ENCODE measurements at places on chromosomes 1 and 21.
A peak's percentile ranks its signal among the peaks of the same experiment; 100 is the strongest.

GRCh38 chr1:168373869-168374268 lies 93.2 kb downstream of the TBX19 start:
- DNase-seq = no peak

GRCh38 chr1:230548357-230548756 lies 93.9 kb upstream of the COG2 start:
- no peak for DNase-seq

- DNase-seq = no peak
These were observed 240.4 kb downstream of the DPYD start for GRCh38 chr1:97680470-97680869.

GRCh38 chr1:206957639-206958038 lies 11.4 kb upstream of the PIGR start:
- no peak for DNase-seq

GRCh38 chr1:86447198-86447790 lies 21.4 kb upstream of the CLCA1 start:
- no peak for DNase-seq

GRCh38 chr1:172286629-172287076 lies 133.8 kb upstream of the C1orf105 start:
- DNase-seq = no peak

- DNase-seq = no peak
These were observed 340.2 kb upstream of the NR5A2 start for GRCh38 chr1:199687321-199687720.

DNA sequence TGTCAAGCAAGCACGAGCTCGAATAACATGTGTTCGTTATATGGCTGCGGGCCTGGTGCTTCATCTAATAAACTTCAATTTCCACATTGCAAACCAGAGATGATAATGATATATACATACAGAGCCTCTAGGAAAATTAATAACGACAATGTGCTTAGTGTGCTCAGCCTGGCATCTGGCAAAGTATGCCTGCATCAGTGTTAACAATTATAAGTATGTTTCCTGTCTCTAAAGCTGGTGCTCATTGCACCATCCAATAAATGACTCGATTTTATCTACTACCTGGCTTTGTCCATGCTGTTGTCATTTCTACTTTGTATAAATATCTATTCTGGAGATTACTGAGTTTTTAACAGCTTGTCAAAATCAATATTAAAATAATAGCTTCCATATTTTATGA lies 1402.6 kb downstream of the MRPL39 start:
- DNase-seq = no peak

GRCh38 chr1:238991765-238992495 lies 394.4 kb upstream of the CHRM3 start:
- no peak for DNase-seq

DNA sequence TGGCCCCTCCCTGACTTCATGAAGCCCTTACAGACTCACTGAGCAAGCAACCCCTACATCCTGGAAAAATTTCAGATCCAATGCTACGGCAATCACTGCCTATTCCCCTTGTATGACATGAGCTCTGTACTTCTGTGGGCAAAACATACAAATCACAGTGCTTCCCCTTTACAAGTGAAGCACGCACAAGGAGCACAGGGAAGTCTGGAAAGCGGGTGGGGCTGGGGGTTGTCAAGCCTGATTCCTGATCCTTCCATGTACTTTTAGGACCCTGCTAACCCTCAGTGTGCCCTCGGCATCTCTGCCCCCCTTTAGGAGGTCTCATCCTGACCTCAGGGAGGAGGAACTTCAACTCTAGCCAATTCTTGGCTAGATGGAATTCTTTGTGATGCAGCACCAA lies 405.7 kb upstream of the POU3F1 start:
- DNase-seq = no peak

- no peak for DNase-seq
These were observed 23.6 kb upstream of the CCDC17 start for GRCh38 chr1:45647248-45648021.

- no peak for DNase-seq
These were observed 6.5 kb upstream of the HTR6 start for GRCh38 chr1:19658186-19658585.

DNA sequence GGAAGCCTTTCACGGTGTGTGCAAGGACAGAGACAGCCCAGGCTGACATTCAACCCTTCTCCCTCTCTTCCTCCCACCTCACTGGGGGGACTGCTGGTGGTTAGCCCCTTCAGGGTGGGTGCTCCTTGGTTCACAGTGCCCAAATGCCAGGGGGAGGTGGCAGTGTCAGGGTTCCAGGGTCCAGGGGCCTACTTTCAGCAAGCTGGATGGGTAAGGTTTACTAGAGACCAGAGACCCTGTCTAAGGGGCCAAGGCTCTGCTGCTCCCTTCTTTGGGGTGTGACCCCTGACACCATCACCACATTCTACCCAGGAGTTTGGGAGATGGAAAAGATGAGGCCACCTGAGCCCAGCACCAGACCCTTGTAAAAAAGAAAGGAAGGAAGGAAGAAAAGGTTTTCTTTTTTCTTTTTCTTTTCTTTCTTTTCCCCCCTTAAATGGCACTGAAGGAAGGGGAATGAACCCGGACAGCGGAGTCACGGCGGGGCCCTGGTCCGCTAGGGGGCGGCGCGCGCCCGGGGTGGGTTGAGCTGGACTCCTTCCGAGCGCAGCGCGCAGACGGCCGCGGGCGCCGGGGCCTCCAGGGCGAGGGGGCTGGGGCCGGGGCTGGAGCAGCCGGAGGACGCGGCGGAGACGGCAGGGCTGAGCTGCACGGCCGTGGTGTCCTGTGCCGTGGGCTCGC lies 18.8 kb downstream of the KNCN start:
- DNase-seq = peak; percentile 58

GRCh38 chr1:211135342-211135950 lies 1.5 kb upstream of the KCNH1 start:
- no peak for DNase-seq

GRCh38 chr1:111145542-111145941 lies 5.5 kb downstream of the CEPT1 start:
- no peak for DNase-seq

- DNase-seq = no peak
These were observed 12.1 kb downstream of the CSTB start for GRCh38 chr21:43763901-43764523.

DNA sequence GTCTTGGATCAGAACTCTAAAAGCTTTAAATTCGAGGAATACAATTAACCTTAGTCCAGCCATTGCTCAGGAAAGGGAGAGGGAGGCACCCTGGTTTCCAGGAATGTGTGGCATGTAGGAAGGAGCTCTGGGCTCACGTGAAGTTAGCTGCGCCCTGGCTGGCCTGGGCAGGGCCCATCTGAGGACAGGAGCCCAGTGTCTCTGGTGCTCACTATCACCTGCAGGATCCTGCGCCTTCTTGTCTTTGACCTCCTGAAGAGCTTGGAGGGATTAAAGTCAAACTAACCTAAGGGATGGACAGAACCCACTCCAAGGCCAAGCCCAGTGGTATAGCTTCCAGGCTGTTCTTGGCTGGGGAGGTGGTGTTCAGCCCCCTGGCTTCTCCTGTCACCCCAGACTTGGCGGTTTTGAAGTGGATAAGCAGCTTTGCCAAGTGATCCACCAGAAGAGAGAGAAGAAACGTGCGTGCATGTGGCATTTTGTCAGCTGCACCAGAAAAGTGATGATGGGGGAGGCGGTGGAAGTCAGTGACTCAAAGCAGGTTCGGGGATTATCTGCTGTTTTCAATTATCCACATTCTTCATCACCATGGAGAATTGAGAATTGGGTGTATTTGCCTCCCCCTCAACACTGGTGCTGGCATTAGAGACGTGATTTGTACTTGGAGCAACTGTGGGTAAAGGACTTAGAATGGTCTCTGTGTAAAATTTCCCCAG lies 11.9 kb upstream of the KCNN3 start:
- DNase-seq = no peak

DNA sequence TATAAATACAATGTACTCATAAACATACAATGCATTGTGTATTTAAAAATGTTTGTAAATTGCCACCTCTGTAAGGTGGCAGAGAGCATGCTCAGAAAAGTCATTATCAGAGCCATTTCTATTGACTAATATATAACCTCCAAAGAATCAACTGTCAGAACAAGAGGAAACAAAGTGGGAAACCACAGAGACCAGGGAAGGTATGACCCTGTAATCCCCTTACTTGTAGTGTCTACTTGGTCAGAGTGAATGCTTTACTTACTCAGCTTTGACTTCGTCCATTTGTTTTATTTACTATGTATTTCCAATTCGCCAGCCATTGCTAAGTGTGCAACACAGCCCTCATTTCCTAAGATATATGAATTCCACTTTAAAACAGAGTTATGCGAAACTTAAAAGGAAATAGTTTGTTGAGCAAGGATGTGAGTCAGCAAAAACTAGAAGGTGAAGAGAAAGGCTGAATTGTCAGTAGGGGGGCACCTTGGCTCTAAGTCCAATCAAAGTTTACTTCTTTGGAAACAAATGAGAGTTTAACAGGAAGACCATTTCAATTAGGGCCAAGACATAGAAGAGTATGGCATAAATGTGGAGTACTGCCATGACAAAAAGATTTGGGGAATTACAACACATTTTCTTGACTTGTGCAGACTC lies 671.7 kb upstream of the PTBP2 start:
- DNase-seq = no peak

- no peak for DNase-seq
These were observed 41.8 kb upstream of the CSF3R start for GRCh38 chr1:36524359-36525062.

GRCh38 chr1:50959303-50959912 lies 659 bp downstream of the FAF1 start:
- no peak for DNase-seq

GRCh38 chr1:230122366-230123279 lies 55.6 kb downstream of the GALNT2 start:
- DNase-seq = no peak

DNA sequence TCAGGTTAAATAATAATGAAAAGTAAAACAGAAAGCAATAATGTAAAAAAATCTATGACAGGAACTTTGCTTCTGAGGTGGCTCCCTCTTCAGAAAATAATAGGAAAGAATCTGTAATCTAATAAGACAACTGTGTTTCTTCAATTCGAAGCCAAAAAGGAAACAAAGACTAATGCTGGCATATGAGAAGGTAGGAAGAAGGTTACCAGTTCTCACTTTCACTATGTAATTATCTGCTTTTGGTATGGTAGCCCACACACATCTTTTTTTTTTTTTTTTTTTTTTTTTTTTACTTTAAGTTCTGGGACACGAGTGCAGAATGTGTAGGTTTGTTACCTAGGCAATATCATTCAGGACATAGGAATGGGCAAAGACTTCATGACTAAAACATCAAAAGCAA lies 47.1 kb downstream of the COP1 start:
- no peak for DNase-seq

DNA sequence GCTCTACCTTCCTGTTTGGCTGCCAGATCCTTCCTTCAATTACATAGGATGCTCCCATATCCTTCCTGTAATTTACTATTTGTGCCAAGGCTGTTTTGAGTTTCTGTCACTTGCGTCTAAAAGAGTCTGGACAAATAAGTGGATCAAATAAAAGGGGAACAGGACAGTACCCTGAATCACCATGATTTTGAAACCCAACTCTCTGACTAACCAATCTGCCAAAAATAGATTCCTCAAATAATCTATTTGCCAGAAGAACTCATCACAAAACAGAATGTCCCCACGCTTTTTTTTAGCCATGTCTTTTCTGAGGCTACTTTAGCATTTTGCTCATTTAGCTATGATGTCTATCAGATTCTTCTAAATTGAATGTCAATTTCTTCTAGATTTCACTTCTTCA lies 392.6 kb downstream of the NTNG1 start:
- no peak for DNase-seq

DNA sequence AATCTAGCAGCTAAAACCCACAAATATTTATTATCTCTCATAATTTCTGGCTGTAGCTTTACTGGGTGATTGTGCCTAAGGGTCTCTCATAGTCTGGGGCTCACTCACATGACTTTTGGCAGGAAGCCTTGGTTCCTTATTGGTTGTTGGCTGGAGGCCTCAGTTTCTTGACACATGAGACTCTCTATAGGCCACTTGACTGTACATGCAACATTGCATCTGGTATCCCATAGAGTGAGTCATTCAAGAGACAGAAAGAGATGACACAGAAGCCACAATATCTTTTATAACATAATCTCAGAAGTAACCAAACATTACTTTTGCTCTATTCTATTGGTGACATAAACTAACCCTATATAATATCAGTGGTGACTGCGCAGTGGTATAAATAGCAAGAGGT lies 128.5 kb upstream of the HNRNPU start:
- no peak for DNase-seq

DNA sequence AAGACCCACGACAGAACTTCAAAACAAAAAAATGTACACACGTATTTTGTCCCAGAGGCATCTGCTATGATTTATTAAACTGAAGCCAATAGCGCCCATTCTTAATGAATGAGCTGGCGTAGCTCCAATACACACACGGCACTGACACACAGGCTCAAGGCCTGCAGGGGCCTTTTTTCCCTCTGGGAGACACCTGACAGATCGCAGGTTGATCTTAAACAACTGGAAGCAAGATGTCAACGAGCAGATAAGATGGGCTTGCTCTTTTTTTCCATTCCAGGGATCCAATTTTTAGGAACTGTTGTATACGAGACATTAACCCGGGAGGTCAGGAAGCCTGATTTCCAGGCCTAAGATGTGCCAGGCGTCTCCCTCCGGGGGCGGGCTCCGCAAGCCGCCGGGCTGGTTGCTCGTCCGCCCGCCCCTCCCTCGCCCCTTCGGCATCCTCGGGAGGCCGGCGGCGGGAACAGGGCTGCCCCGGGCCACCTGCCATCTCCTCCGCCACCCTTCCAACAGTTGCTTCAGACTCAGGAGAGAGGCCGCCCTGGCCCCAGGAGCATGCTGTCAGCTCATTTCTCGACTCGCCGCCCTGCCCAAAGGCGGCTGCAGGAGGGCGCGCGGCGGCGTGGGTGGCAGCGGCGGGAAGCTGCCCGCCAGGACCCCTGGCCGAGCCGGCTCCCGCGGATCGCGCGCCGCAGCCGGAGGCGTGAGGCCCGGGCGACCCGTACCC lies 735 bp downstream of the TTC13 start:
- peak; percentile 17 for DNase-seq

GRCh38 chr1:16115468-16115983 lies 40.3 kb downstream of the EPHA2 start:
- DNase-seq = no peak

DNA sequence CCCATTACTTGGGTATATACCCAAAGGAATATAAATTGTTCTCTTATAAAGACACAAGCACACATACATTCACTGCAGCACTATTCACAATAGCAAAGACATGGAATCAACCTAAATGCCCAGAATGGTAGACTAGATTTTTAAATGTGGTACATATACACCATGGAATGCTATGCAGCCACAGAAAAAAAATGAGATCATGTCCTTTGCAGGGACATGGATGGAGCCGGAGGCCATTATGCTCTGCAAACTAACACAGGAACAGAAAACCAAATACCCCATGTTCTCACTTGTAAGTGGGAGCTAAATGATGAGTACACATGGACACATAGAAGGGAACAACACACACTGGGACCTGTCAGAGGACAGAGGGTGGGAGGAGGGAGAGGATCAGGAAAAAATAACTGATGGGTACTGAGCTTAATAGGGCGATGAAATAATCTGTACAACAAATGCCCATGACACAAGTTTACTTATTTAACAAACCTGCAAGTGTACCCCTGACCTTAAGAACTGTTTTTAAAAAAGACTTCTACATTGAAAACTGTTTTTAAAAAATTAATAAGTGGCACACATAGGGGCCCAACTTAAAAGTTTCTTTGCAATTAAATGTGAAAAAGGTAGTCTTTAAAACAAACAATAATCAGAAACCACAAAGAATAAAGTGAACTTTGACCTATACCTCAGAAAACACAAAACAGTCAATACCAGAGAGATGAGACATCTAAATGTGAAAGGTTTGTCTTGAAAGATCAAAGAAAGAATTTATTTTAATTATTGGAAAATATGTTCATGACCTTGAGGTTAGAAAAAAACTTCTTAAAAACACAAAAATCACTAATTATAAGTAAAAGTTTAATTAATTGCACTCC lies 75.2 kb downstream of the CDC42BPA start:
- no peak for DNase-seq

All from stimulated activated CD8-positive, alpha-beta memory T cell treated with anti-CD3 and anti-CD28 coated beads, Interleukin-12 subunit alpha, Interleukin-12 subunit beta, amount 100 ng/mL, for 4 hours (primary cell).